Anterior cingulate cortex (tissue), 58 donors: ENCODE measurements at places on chromosomes 3 and 15.

DNA sequence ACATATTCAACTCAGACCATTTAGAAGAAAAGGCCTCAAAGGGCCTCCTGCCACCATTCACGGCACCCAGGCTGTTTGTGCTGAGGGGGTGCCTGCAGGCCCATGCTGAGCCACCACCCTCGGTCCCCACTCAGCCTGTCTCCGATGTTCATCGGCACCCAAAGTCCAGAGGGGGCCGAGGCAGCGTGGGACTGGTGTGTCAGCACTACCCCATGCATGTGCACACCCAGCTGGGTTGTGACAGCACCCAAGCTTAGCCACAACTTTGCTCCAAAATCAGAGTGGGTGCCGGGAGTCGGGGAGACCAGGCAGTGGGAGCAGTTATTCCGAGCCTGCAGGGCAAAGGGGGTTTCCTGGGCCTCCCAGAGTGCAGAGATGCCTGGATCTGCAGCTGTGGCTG lies 508.5 kb upstream of the ZNF717 start:
- DNase-seq: no peak

GRCh38 chr3:112011376-112011940 lies 12.7 kb downstream of the TAGLN3 start:
- DNase-seq: no peak

GRCh38 chr3:141240687-141241615 lies 9.3 kb downstream of the PXYLP1 start:
- DNase-seq: no peak

- no peak for DNase-seq
These were observed 78.5 kb downstream of the KBTBD8 start for GRCh38 chr3:67076607-67077006.

- DNase-seq: no peak
These were observed 153.6 kb upstream of the BHLHE40 start for GRCh38 chr3:4825436-4826236.

GRCh38 chr15:75694241-75695182 lies 18.1 kb downstream of the CSPG4 start:
- DNase-seq: peak; percentile 82

DNA sequence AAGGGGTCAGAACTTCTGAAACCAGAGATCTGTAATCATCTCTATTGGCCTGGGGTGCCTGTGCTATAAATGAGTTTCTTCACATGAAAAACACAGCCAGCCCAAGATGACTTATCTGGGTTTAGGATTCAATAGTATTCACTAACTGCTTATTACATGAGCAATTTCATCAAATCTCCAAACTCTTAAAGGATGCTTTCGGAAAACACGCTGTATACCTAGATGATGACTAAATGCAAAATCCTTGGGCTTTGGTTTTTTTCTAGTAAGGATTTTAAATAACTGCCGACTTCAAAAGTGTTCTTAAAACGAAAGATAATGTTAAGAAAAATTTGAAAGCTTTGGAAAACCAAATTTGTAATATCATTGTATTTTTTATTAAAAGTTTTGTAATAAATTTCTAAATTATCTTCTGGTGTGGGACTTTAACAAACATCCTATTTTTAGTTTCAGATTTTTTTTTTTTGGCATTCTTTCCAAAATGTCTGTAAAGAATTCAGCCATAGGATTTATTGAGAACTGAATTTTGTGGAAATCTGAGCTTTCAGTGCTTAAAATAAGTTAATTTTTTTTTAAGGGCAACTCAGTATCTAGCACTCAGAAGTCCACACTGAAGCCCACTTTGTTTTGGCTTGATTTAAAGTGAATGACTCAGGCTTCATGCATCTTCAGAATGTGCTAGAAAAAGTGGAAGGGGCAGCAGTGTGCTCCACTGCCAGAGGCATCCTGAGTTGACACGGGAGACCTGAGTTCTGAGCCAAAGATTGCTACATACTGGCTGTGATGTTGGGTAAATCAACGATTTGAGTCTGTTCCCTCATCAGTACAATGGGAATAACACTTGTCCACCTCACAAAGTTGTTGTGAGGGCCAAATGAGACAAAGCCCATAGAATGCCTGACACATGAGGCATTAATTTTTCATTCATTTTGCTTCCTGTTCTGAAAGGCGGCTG lies 18.7 kb downstream of the TMEM43 start:
- DNase-seq: no peak

DNA sequence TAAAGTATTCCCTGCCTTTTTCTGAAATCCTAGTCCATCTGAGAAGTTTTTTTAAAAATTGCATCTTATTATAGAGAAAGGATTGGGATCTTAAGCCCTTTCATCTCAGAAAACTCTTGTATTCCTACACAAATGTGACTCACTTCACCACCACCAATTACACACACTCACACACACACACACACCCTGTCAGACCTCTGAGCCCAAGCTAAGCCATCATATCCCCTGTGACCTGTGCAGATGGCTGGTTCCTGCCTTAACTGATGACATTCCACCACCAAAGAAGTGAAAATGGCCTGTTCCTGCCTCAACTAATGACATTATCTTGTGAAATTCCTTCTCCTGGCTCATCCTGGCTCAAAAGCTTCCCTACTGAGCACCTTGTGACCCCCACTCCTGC lies 1181.9 kb downstream of the ROBO2 start:
- DNase-seq: no peak

GRCh38 chr15:93974804-93975481 lies 256.4 kb upstream of the MCTP2 start:
- no peak for DNase-seq

- no peak for DNase-seq
These were observed 920 bp downstream of the SLC15A2 start for GRCh38 chr3:121895121-121895520.

GRCh38 chr15:39602143-39602542 lies 21.3 kb downstream of the THBS1 start:
- DNase-seq: no peak

DNA sequence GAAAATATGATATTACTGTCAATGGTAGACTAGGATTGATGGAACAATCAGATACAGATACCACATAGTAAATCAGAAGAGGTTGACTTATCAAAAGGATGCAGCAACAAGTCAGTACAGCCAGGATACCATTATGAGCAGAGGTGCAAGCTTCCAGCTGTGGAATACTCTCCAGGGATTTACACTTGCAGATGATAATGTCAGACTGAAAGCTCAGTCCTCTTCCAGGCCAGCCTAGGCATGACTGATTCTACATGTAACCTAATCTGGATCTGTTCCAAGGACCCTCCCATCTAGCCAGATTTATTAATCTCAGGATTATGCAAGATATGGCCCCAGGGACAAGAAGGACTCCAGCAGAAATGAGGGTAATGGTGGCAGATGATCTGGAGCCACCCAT lies 8.2 kb downstream of the FILIP1L start:
- no peak for DNase-seq

- no peak for DNase-seq
These were observed 846.5 kb upstream of the ALCAM start for GRCh38 chr3:104520228-104520655.

GRCh38 chr3:133361435-133361834 lies 38.4 kb upstream of the BFSP2 start:
- DNase-seq: no peak

- DNase-seq: no peak
These were observed 21.6 kb downstream of the TRA2B start for GRCh38 chr3:185916042-185916833.

DNA sequence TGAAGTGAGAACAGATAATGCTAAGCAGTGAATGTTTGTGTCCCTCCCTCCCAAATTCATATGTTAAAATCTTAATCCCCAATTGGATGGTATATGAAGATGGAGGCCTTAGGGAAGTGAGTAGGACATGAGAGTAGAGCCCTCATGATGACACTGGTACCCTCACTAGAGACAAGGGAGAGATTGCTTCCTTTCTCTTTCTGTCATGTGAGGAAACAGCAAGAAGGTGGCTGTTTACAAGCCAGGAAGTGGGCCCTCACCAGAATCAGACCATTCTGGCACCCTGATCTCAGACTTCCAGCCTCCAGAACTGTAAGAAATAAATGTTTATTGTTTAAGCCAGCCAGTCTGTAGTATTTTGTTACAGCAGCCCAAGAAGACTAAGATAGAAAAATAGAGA lies 209.5 kb downstream of the SATB1 start:
- no peak for DNase-seq

GRCh38 chr3:170054204-170054603 lies 16.4 kb downstream of the GPR160 start:
- DNase-seq: no peak

DNA sequence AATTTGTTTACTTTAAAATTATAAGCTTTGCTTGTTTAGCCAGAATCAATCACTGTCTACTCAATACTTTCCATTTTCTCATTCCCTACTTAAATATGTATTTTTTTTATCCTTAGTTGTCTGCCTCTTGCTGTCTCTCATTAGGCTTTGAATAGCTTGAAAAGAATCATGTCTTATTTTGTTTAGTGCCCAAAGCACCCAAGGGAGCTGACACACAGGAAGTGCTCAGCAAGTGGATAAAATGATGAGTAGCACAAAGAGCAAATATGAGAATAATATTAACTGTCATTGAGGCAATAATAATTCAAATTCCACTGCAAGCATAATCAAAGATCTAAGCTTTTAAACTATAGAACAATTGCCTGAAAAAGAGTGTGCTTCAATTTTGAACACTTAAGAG lies 19.0 kb upstream of the IL1RAP start:
- no peak for DNase-seq
